Esophagus mucosa (tissue), 1 donor: ENCODE measurements at places on chromosomes 11 and 22. TPM values are rescaled to one million over a fixed set of nuclear protein-coding genes. Genes with fewer than 3 reads are reported as not detected.

Gene PANX3
- total RNA-seq, result not detected

Gene LRRC32
- 9.0 TPM for total RNA-seq

Gene SCGB1A1
- total RNA-seq, result 0.48 TPM

Gene MAJIN
- total RNA-seq, result not detected

Gene KRTAP5-10
- 0.16 TPM for total RNA-seq

Gene TCIRG1
- 36.2 TPM for total RNA-seq

Gene CARD16
- total RNA-seq, result 14.0 TPM

Gene DRD4
- 0.16 TPM for total RNA-seq

Gene PANX2
- total RNA-seq, result 0.92 TPM
